HCT116 (cell line): ENCODE measurements at places on chromosomes 7 and 10. TPM values are rescaled to one million over a fixed set of nuclear protein-coding genes. Genes with fewer than 3 reads are reported as not detected.

GRCh38 chr10:43221419-43222209, 45.3 kb downstream of the RASGEF1A start:
- H3K27me3 ChIP-seq: no peaks in the 10 kb centered on the region
- no peak overlapping the region for H3K4me3 ChIP-seq
- DNase-seq: no peak

DNA sequence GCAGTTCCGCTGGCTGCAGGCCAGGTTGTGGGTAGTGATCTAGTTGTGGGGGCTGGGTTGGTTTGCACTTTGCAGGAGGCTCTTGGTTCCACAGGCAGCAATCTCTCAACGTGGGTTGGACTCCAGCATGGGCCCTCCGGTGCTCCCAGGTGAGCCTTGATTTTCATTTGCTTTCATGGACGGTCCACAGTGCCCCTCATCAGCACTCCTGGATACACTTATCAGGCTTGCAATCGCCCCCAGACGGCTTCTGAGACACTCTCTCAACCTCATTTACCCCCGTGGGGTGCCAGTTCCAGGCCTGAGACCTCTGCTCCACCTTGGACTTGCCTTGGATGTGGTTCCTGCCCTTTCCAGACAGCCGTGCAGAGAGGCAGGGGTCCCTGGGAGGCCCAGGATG, 31.3 kb upstream of the ZNF273 start:
- H3K4me1 ChIP-seq: no peaks in the 10 kb centered on the region
- no peaks in the 10 kb centered on the region for H3K36me3 ChIP-seq
- H3K27ac ChIP-seq: no peak overlapping the region
- no peak for DNase-seq

DNA sequence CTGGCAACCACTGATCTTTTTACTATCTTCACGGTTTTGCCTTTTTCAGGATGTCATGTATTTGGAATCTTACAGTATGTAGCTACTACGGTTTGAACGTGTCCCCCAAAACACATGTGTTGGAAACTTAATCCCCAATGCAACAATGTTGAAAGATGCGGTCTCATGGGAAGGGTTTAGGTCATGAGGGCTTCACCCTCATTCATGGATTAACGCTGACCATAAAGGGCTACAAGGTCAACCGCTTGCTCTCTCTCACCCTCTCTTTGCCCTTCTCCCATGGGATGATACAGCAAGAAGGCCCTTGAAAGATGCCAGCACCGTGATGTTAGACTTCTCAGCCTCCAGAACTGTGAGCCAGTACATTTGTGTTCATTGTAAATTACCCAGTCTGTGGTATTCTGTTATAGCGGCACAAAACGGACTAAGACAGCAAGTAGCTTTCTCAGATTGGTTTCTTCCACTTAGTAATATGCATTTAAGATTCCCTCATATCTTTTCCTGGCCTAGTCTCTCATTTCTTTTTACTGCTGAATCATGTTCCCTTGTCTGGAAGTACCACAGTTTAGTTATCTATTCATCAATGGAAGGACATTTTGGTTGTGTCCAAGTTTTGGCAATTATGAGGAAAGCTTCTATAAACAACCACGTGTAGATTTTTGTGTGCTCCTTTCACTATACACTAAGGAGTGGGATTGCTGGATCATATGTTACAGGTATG, 3.0 kb upstream of the CRYGN start:
- no peak overlapping the region for H3K27ac ChIP-seq
- H3K4me3 ChIP-seq: no peak overlapping the region
- peaks cover 14% of the 10 kb centered on the region for H3K4me1 ChIP-seq
- DNase-seq: no peak
- H3K36me3 ChIP-seq: no peaks in the 10 kb centered on the region

RAPGEF5 gene
- total RNA-seq: 15.6 TPM

UFSP1 gene
- 5.6 TPM for total RNA-seq
